ENCODE measurements at places on chromosomes 12 and 14. TPM values are rescaled to one million over a fixed set of nuclear protein-coding genes. Genes with fewer than 3 reads are reported as not detected.

GALNT8 gene
- not detected for polyA plus RNA-seq

NGB gene
- not detected for polyA plus RNA-seq

- no peaks in the 10 kb centered on the region for H3K27me3 ChIP-seq
- no peak overlapping the region for H3K4me3 ChIP-seq
- H3K36me3 ChIP-seq: peaks cover 32% of the 10 kb centered on the region
- DNase-seq: no peak
Observed at GRCh38 chr14:64721391-64721791, 17.2 kb downstream of the PLEKHG3 start.

GRCh38 chr12:113329022-113329790 is 5.7 kb downstream of the SLC8B1 start:
- DNase-seq: no peak
- H3K36me3 ChIP-seq: peaks cover 11% of the 10 kb centered on the region
- no peak overlapping the region for H3K27ac ChIP-seq
- no peak overlapping the region for H3K4me3 ChIP-seq
- peaks cover 5% of the 10 kb centered on the region for H3K4me1 ChIP-seq
- H3K27me3 ChIP-seq: no peaks in the 10 kb centered on the region

DNA sequence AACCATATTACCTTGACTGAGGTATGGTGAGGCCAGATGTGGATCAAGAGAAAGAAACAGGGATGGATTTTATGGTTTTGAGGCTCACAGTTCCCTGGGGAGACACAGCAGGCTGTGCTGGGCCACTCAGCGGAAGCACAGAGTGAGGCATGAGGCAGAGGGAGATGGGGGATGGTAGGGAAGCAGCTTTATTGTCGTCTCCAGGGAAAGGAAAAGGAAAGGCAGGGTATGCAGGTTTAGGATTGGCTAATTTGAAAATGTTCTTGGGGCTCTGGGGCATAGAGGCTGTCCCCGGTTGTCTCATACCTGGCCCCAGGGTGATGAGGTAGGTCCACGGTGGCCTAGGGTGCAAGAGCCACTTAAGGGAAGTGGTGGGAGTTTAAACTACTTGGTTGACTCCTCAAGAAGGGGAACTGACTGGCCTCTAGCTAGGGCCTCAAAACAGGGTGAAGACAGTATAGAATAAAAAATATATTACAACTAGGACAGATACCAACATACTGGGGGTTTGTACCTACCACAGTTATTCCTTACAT is 322.8 kb downstream of the RGS6 start:
- H3K4me3 ChIP-seq: no peak overlapping the region
- no peak for DNase-seq
- no peaks in the 10 kb centered on the region for H3K4me1 ChIP-seq
- no peaks in the 10 kb centered on the region for H3K27me3 ChIP-seq
- H3K36me3 ChIP-seq: no peaks in the 10 kb centered on the region

- no peak for DNase-seq
- H3K36me3 ChIP-seq: peaks cover 19% of the 10 kb centered on the region
- no peaks in the 10 kb centered on the region for H3K4me1 ChIP-seq
- no peak overlapping the region for H3K4me3 ChIP-seq
- H3K27me3 ChIP-seq: no peaks in the 10 kb centered on the region
Observed at GRCh38 chr12:26971963-26972362, 33.7 kb downstream of the FGFR1OP2 start.

- H3K4me1 ChIP-seq: no peaks in the 10 kb centered on the region
- no peak overlapping the region for H3K4me3 ChIP-seq
- no peak for DNase-seq
- H3K27me3 ChIP-seq: no peaks in the 10 kb centered on the region
- no peaks in the 10 kb centered on the region for H3K36me3 ChIP-seq
Observed at GRCh38 chr14:29458547-29458946, 469.1 kb downstream of the PRKD1 start.

- H3K4me3 ChIP-seq: no peak overlapping the region
- H3K4me1 ChIP-seq: no peaks in the 10 kb centered on the region
- no peaks in the 10 kb centered on the region for H3K27me3 ChIP-seq
- no peak overlapping the region for H3K27ac ChIP-seq
- DNase-seq: no peak
Observed at GRCh38 chr12:131346555-131347344, 364.1 kb upstream of the SFSWAP start.

DNA sequence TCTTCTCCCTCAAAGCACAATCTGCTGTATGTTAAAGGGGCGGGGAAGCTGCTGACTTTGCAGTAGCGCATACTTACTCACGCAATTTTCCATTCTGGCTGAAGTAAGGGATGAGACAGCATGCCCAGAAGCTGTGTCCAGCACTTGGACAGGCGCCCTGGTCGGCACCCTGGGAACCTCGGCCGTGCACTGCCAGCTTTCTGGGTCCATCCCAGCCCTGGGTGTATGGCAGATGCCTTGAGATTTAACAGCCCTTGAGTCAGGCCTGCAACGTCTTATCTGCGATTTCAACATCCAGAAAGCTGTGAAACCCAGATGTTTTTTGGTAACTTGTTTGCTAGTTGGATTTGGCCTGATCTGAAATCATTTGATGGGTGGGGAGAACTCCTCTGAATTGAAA is 16.1 kb downstream of the EML1 start:
- H3K27me3 ChIP-seq: peaks cover 73% of the 10 kb centered on the region
- H3K36me3 ChIP-seq: no peaks in the 10 kb centered on the region
- no peak overlapping the region for H3K27ac ChIP-seq

GRCh38 chr14:72709916-72710611 is 183.8 kb downstream of the DPF3 start:
- no peaks in the 10 kb centered on the region for H3K36me3 ChIP-seq
- H3K27me3 ChIP-seq: no peaks in the 10 kb centered on the region
- H3K27ac ChIP-seq: no peak overlapping the region
- no peak for DNase-seq
- no peaks in the 10 kb centered on the region for H3K4me1 ChIP-seq

Data from keratinocyte (primary cell).